ENCODE measurements at places on chromosomes 7 and 10.

DNA sequence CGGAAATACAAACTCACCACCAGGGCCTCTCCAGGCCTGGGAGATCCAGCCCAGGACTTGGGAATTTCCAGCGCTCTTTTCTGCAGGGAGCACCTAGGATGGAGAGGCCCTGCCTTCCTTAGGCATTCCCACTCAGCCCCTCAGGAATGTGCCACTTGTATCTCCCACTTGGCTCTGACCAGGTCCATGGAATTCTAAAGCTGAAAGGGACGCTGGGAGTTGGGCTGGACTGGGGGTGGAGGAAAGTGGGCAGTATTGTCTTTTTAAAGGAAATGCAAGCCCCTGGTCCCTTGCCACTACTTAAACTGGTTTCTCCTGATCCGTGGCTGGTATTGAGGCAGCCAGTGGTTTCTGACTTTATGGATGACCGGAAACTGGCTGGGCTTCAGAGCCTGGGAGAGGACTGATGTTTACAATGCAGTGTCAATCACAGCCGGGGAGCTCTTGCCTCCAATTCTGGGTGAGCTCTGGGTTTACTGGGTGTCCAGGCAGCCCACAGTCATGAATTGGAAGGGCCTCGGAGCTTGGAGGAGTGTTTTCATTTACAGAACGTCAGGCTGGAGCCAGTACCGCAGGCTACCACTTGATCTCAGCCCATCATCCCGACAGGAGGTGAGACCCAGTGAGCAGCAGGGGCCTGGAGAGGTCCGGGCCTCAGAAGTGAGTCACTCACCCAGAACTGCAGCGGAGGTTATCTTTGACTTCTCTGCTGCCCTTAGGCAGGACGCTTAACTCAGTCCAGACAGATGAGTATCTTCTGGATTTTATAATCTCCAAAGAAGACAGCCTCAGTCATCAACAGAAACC lies 27.3 kb downstream of the AGAP3 start:
- no peak for DNase-seq

DNA sequence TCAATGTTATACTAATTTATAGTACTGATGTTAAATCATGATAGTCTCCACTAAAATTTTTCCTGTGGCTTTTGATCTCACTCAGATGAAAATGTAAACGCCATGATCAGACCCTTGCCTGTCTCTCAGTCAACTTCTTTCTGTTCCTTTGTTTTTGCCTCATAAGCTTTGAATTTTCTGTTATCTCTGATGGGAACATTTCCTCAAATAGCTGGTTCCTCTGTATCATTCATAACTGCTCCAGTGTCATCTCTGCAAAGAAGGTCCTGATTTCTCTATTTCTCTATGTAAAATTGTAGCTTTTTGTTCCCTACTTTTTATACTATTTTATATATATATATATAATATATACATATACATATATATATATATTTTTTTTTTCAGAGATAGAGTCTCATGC lies 67.5 kb downstream of the GPR141 start:
- no peak for DNase-seq

GRCh38 chr10:21265622-21266021 lies 259.9 kb downstream of the SKIDA1 start:
- DNase-seq, result no peak

GRCh38 chr10:120345186-120345585 lies 111.8 kb upstream of the PLPP4 start:
- no peak for DNase-seq

GRCh38 chr7:49597805-49598204 lies 175.6 kb upstream of the VWC2 start:
- no peak for DNase-seq
